Progenitor cell of endocrine pancreas (in vitro differentiated cells): ENCODE measurements at places on chromosomes 13 and 19. TPM values are rescaled to one million over a fixed set of nuclear protein-coding genes. Genes with fewer than 3 reads are reported as not detected.

DNA sequence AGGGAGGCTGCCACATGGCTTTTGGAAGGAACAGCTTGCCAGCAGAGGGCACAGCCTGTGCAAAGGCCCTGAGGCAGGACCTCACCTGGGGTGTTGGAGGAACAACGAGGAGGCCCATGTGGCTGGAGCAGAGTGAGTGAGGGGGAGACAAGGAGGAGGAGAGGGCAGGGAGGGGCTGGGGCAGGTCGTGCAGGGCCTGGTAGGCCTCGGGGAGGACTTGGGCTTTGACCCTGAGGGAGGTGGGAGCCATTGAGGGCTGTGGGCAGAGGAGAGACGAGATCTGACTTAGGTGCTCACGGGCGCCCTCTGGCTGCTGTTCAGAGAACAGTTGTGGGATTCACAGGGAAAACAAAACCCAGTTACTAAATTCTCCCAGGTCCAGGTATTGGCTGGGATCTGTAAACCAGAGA lies 25.2 kb downstream of the ZNRF4 start:
- no peak overlapping the region for H3K4me3 ChIP-seq
- H3K36me3 ChIP-seq = no peaks in the 10 kb centered on the region
- DNase-seq = no peak

DNA sequence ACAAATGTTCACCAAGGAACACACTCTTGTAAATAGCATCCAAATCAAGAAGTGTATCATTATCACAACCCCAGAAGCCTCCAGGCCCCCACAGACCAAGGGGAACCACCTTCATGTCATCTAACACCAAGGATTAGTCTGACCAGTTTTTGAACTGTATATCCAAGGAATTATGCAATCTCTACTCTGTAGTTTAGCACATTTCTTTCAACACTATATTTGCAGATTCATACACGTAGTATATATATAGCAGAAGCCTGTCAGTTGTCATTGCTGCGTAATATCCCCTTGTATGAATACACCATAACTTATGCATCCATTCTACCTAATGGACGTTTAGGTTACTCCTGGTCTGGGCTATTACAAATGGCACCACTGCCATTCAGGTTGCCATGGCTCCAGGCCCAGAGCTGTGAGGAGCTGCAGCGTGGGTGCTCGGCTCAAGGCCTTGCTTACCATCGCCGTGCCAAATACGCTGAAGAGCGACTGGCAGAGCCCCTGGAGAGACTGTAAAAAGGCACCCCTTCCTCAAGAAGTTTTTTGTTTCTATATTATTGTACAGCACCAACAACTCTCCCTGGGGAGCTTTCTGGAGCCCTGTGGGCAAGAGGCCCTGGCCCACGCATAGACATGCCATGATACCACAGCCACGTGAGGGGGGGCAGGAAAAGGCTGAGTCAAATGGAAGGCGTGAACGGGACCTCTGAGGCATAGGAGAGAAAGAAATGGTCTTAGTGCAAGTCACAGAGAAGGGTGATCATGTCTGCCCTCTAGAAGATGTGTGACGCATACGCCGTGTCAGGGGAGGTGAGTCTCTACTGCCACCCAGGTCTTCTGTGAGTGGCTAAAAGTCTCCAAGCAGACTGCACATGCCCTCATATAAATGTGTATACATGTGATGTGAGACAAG lies 10.8 kb downstream of the LATS2 start:
- no peak overlapping the region for H3K27ac ChIP-seq
- no peaks in the 10 kb centered on the region for H3K36me3 ChIP-seq
- no peaks in the 10 kb centered on the region for H3K4me1 ChIP-seq
- no peak overlapping the region for H3K4me3 ChIP-seq
- no peak for DNase-seq
- H3K27me3 ChIP-seq = no peaks in the 10 kb centered on the region

TSSK6 gene
- total RNA-seq = 2.7 and 3.3 TPM in 2 replicates

- DNase-seq = no peak
- no peaks in the 10 kb centered on the region for H3K36me3 ChIP-seq
- H3K27ac ChIP-seq = no peak overlapping the region
- no peak overlapping the region for H3K4me3 ChIP-seq
- no peaks in the 10 kb centered on the region for H3K4me1 ChIP-seq
- H3K27me3 ChIP-seq = peaks cover 13% of the 10 kb centered on the region
Observed at GRCh38 chr13:109095126-109095525, 465.7 kb downstream of the MYO16 start.

CDC16 gene
- 104 TPM in 2 replicates for total RNA-seq

GRCh38 chr13:114140131-114140905 lies 7.9 kb upstream of the RASA3 start:
- H3K27me3 ChIP-seq = peaks cover 10% of the 10 kb centered on the region
- no peak for DNase-seq
- no peak overlapping the region for H3K27ac ChIP-seq
- H3K36me3 ChIP-seq = no peaks in the 10 kb centered on the region
- no peaks in the 10 kb centered on the region for H3K4me1 ChIP-seq

GRCh38 chr13:50114961-50115360 lies 99.7 kb downstream of the KCNRG start:
- peaks cover 1% of the 10 kb centered on the region for H3K36me3 ChIP-seq
- no peak for DNase-seq
- H3K27me3 ChIP-seq = no peaks in the 10 kb centered on the region

DNA sequence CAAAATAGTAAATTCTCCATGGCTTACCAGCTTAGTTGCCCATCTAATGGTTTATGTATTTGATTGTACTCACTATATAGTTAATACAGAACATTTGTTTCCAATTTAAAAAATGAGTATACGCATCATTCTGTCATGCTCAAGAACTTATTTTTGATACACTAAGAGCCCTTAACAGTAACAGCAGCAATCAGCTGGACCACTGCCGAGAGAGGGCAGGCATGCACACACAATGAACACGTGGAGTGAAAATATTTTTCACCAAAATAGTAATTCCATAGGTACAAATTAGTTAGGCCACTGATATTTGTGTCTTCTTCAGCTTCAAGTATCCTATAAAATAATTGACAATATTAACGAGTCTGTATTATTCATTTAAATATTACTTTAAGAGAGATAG lies 109.9 kb downstream of the KLF12 start:
- no peak for DNase-seq
- H3K36me3 ChIP-seq = peaks cover 9% of the 10 kb centered on the region
- H3K4me3 ChIP-seq = no peak overlapping the region
- H3K27me3 ChIP-seq = peaks cover 7% of the 10 kb centered on the region

DNA sequence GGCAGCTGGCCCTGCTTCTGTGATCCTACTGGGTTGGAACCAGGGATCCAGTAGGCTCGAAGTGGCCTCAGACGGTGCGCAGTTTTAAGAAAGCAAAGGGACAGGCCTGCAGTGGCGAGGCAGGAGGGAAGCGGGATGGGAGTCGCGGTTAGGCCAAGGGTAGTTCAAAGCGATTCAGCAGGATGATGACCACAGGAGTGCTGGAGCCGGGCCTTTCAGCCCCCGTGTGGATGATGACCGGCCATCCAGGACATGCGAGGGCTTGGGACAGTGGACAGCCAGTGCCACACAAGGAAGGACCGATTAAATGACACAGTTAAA lies 854 bp downstream of the RNASEH2B start:
- H3K4me3 ChIP-seq = peak overlapping the region; percentile 83
- no peaks in the 10 kb centered on the region for H3K36me3 ChIP-seq
- peaks cover 3% of the 10 kb centered on the region for H3K27me3 ChIP-seq
- peak overlapping the region; percentile 96 for H3K27ac ChIP-seq

DNA sequence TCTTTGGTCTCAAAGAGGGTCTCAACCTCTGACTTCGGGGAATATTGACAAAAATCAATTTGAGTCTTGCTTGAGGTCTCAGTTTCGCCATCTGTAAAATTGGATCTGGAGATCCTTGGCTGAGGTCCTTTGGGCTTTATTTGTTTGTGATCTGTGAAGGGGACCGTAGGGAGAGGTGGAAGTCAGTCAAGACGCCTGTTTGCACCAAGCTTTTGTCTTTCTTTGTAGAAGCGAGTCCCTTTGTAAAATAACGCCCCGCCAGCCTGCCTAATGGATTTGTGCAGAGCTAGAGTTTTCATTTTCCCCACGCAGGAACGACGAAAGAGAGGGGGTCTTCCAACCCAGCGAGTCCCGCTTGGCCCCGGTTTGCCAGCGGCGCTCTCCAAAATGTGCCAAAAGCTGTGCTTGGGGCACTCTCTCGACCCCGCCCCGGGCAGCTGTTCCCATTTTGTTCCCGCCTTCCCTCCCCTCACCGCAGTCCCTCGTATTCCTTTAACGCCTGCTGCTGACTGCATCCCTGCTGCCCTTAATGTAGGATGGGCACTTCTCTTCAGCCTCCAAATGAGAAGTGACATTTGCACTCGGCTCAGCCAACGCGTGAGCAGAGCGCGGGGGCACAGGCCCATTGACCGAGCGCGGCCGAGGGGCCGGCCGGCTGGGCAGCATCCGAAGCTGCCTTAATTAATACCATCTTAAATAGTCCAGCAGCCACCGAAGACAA lies 13.0 kb downstream of the ZIC5 start:
- H3K27ac ChIP-seq = peak overlapping the region; percentile 4
- H3K36me3 ChIP-seq = no peaks in the 10 kb centered on the region
- no peak for DNase-seq
- H3K4me1 ChIP-seq = peaks cover 22% of the 10 kb centered on the region
- peaks cover 89% of the 10 kb centered on the region for H3K27me3 ChIP-seq

RASGRP4 gene
- not detected in 2 replicates for total RNA-seq

DNA sequence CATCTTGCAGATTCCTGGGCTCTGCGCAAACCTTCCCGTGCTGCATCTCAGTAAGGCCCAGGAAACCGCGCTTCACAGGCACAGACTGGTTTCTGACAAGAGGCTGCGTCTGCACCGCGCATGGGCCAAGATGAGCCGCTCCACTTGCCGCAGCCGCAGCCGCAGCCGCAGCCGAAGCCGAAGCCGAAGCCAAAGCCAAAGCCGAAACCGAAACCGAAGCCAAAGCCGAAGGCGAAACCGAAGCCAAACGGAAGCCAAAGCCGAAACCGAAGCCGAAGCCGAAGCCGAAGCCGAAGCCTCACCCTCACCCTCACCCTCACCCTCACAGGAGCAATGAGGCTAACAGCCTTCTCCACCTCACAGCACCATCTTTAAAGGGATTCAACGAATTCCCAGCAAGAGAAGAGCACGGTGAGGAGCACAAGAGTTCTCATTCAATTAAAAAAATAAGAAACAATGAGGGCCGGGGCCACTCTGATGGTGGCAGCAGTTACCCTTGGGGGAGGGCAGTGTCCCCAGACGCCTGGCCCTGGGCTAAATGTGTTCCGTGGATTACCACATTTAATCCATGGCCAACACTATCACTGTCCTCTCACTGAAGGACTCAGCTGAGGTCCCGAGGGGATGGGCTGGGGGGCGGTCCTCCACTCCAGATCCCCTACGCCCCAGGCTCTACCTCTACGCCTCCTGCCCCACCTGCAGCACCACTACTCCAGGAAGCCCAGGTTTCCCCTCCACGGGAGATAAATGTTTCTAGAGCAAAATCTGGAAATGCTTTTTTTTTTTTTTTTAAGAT lies 29.1 kb downstream of the ZNF787 start:
- no peaks in the 10 kb centered on the region for H3K27me3 ChIP-seq
- no peak overlapping the region for H3K4me3 ChIP-seq
- DNase-seq = no peak
- H3K27ac ChIP-seq = no peak overlapping the region
- H3K4me1 ChIP-seq = no peaks in the 10 kb centered on the region

- no peaks in the 10 kb centered on the region for H3K27me3 ChIP-seq
- H3K4me1 ChIP-seq = no peaks in the 10 kb centered on the region
- DNase-seq = no peak
- no peak overlapping the region for H3K4me3 ChIP-seq
- no peaks in the 10 kb centered on the region for H3K36me3 ChIP-seq
- H3K27ac ChIP-seq = no peak overlapping the region
Observed at GRCh38 chr13:34675626-34676025, 266.4 kb upstream of the NBEA start.

- H3K4me3 ChIP-seq = no peak overlapping the region
- no peak for DNase-seq
- no peaks in the 10 kb centered on the region for H3K4me1 ChIP-seq
- no peaks in the 10 kb centered on the region for H3K27me3 ChIP-seq
Observed at GRCh38 chr19:40376286-40376862, 13.6 kb downstream of the HIPK4 start.

- no peak for DNase-seq
- no peaks in the 10 kb centered on the region for H3K36me3 ChIP-seq
- no peak overlapping the region for H3K4me3 ChIP-seq
- H3K27ac ChIP-seq = no peak overlapping the region
- H3K27me3 ChIP-seq = no peaks in the 10 kb centered on the region
Observed at GRCh38 chr13:49625392-49626079, 2.8 kb upstream of the ARL11 start.

- H3K36me3 ChIP-seq = peaks cover 36% of the 10 kb centered on the region
- peak overlapping the region; percentile 86 for H3K27ac ChIP-seq
- peak overlapping the region; percentile 48 for H3K4me3 ChIP-seq
- no peaks in the 10 kb centered on the region for H3K27me3 ChIP-seq
- peaks cover 22% of the 10 kb centered on the region for H3K4me1 ChIP-seq
Observed at GRCh38 chr19:49356382-49356781, 5.8 kb downstream of the TEAD2 start.

DNA sequence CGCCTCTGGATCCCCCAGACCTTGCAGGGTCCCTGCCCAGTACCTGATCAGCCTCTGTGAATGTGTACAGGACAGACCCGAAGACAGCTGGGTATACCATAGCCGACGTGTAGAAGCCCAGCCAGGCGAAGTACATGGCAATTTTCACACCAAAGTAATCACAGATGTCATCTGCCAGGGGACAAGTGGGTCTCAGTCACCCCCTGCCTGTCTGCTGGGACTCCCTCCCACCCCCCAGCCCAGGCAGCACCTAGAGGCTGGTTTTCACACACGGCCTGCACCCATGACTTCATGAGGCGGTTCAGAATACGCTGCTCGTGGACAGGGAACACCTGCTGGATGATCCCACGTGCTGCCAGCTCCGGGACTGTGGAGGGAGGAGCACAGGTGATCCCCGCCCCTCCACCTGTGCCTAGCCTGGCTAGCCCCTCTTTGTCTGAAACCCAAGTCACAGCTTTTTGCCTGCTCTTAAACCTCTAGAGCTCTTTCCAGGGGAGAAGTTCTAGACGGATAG lies 3.6 kb downstream of the ANO8 start:
- H3K27me3 ChIP-seq = peaks cover 15% of the 10 kb centered on the region
- DNase-seq = no peak
- H3K27ac ChIP-seq = no peak overlapping the region
- peaks cover 6% of the 10 kb centered on the region for H3K4me1 ChIP-seq
- peaks cover 17% of the 10 kb centered on the region for H3K36me3 ChIP-seq
- no peak overlapping the region for H3K4me3 ChIP-seq

ACP7 gene
- not detected in 2 replicates for total RNA-seq

GPI gene
- total RNA-seq = 147 and 150 TPM in 2 replicates

ARID3A gene
- total RNA-seq = 149 and 154 TPM in 2 replicates

GRCh38 chr13:24060993-24061392 lies 99.5 kb upstream of the SPATA13 start:
- no peak overlapping the region for H3K4me3 ChIP-seq
- H3K36me3 ChIP-seq = no peaks in the 10 kb centered on the region
- no peak overlapping the region for H3K27ac ChIP-seq
- no peak for DNase-seq
- H3K4me1 ChIP-seq = peaks cover 3% of the 10 kb centered on the region
- H3K27me3 ChIP-seq = peaks cover 3% of the 10 kb centered on the region

GRCh38 chr13:29581666-29582065 lies 13.8 kb downstream of the SLC7A1 start:
- H3K36me3 ChIP-seq = peaks cover 3% of the 10 kb centered on the region
- peaks cover 23% of the 10 kb centered on the region for H3K27me3 ChIP-seq
- H3K4me3 ChIP-seq = no peak overlapping the region
- no peak overlapping the region for H3K27ac ChIP-seq

- peaks cover 45% of the 10 kb centered on the region for H3K27me3 ChIP-seq
- peak; percentile 80 for DNase-seq
- H3K4me1 ChIP-seq = no peaks in the 10 kb centered on the region
- H3K36me3 ChIP-seq = peaks cover 1% of the 10 kb centered on the region
Observed at GRCh38 chr19:35828692-35829301, 16.2 kb upstream of the PRODH2 start.

ALG5 gene
- total RNA-seq = 29.2 and 34.6 TPM in 2 replicates
